ENCODE measurements at places on chromosomes 3 and 15.

GRCh38 chr3:172813462-172813861, 62.9 kb downstream of the ECT2 start:
- H3K4me1 ChIP-seq, result no peaks in the 10 kb centered on the region
- H3K4me3 ChIP-seq, result no peak overlapping the region
- no peaks in the 10 kb centered on the region for H3K27me3 ChIP-seq

DNA sequence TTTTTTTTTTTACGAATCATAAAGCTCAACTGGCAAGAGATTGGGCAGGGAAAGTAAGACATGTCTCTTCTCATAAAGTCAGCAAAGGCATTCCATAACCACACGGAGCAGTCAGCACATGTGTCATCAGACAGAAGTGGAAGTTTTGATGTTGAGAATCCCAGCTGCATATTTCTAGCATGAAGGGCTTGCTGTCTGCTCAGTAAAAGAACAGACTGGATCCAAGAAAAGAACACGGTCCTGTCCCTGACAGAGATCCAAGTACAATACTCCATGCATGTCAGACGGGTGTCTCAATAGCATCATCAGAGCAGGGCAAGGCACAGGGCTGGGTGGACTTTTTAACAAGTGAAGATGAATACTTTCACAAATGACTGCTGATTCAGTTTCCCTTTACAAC, 38.2 kb downstream of the ABI3BP start:
- no peak overlapping the region for H3K4me3 ChIP-seq
- peaks cover 2% of the 10 kb centered on the region for H3K36me3 ChIP-seq
- H3K27ac ChIP-seq, result no peak overlapping the region

DNA sequence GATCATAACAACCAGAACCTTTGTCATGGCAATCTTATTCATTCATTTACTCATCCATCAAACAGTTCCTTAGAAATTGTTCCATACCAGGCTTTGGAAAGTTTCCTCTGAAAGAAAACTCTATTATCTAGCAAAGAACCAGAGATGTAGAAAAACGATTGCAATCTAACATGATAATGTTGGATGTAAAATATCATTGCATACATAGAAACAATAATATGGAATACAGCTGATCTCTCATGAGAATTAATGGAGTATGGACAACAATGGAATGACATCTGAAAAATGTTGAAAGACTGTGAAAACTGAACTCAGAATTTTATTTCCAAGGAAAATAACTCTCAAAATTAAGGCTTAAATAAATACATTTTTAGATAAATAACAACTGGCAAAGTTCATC, 665.4 kb downstream of the NLGN1 start:
- no peak overlapping the region for H3K4me3 ChIP-seq
- no peak overlapping the region for H3K27ac ChIP-seq
- H3K27me3 ChIP-seq, result no peaks in the 10 kb centered on the region
- DNase-seq, result no peak
- H3K36me3 ChIP-seq, result peaks cover 4% of the 10 kb centered on the region

GRCh38 chr15:79929412-79929811, 32.6 kb upstream of the MTHFS start:
- peaks cover 7% of the 10 kb centered on the region for H3K27me3 ChIP-seq
- no peak overlapping the region for H3K27ac ChIP-seq
- no peaks in the 10 kb centered on the region for H3K4me1 ChIP-seq
- H3K4me3 ChIP-seq, result no peak overlapping the region

- peaks cover 4% of the 10 kb centered on the region for H3K4me1 ChIP-seq
- no peak overlapping the region for H3K27ac ChIP-seq
- H3K4me3 ChIP-seq, result peak overlapping the region; percentile 74
- H3K27me3 ChIP-seq, result peaks cover 36% of the 10 kb centered on the region
- no peaks in the 10 kb centered on the region for H3K36me3 ChIP-seq
Measured at GRCh38 chr15:93089727-93090305, 805 bp upstream of the RGMA start.

DNA sequence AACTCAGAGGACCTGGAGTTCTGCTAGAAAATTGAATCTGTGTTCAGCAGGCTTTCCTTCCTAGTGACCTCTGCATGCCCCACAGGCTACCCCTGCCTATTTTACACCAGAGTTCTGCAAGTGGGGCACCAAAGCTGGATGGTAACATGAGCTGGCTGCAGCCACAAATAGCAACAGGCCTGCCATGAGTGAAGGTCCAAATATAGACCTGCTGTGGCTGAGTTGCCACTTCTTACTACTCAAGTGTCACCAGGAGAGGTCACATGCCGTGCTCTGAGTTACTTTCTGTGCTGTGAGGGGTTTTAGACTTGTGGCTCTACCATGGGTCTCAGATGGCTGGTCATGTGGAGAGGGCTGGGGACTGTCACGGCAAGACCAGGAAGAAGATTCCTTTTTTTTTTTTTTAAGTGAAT, at the start of gene FSD2:
Gene FSD2 (minus strand): TSS at position 76 of the 413 bp plus-strand sequence. CDS start 18,679 bp downstream, outside the sequence.
- H3K27me3 ChIP-seq, result peaks cover 27% of the 10 kb centered on the region
- no peaks in the 10 kb centered on the region for H3K36me3 ChIP-seq
- no peak within 1 kb of the TSS for H3K4me3 ChIP-seq
- H3K4me1 ChIP-seq, result peaks cover 8% of the 10 kb centered on the region
- no peak for DNase-seq

DNA sequence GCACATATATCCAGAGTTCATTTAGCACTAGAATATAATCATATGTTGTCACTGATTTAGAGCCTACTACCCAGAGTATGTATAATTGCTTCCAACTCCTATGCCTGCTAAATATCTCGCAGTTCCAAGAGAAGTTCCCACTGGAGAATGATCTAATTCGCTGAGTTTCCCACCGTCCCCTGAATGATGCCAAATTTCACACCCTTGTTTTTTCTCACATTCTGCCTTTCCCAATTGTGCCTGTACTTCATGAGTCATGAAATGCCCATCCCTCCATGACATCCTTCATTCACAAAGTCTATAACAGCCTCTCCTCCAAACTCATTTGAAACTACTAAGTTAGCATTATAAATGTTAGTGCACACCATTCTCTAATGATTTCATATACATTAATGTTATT, 177.2 kb downstream of the CBLB start:
- H3K36me3 ChIP-seq, result peaks cover 20% of the 10 kb centered on the region
- no peak for DNase-seq
- no peaks in the 10 kb centered on the region for H3K27me3 ChIP-seq
- no peak overlapping the region for H3K27ac ChIP-seq
- H3K4me1 ChIP-seq, result peaks cover 9% of the 10 kb centered on the region

DNA sequence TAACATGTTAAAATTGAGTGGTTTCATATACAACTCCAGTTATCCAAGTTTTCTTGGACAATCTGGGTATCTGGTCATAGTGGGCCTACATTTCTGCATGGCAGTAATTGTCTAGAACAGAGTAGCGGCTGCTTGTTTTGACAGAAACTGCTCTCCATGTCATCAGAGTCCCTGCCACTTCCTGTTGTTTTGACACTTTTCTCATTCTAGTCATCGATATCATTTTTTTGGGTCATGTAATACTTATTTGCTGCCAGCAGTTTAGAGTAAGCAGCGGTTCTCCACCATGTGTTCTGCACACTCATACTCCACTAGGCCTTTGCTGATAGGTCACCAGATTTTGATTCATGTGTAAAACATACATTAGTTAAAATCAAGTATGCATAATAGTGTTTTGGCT, 81.5 kb downstream of the SLC25A26 start:
- no peaks in the 10 kb centered on the region for H3K36me3 ChIP-seq
- peaks cover 7% of the 10 kb centered on the region for H3K4me1 ChIP-seq

DNA sequence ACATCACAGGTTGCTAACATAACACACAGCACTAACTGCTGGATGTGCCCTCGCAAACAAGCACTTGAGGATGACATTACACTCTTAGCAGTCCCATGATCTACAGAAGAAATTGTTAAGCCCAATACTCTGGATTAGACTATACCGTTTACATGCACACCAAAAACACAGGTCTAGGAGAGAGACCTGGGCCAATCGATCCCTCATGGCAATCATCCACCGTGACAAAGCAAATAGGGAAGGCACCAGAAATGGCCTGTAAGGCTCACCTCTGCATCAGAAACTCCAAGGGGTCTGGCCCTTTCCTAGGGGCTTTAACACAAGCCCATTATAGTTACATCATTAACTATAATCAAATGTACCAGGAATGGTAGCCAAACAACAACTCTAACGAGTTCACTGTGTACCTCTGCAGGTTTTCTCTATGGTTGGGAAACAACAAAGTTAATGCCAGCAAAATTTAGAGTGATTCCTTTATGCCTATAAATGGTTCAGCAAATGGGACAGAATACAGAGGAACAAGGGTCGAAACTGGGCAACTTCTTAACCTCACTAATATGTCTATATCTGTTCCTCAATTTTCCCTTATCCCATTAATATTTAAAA, 18.5 kb downstream of the TRANK1 start:
- peaks cover 3% of the 10 kb centered on the region for H3K36me3 ChIP-seq
- H3K4me1 ChIP-seq, result peaks cover 33% of the 10 kb centered on the region
- no peak overlapping the region for H3K4me3 ChIP-seq

GRCh38 chr15:37252530-37252929, 152.2 kb upstream of the MEIS2 start:
- DNase-seq, result no peak
- no peak overlapping the region for H3K27ac ChIP-seq
- no peak overlapping the region for H3K4me3 ChIP-seq
- peaks cover 7% of the 10 kb centered on the region for H3K4me1 ChIP-seq
- no peaks in the 10 kb centered on the region for H3K36me3 ChIP-seq
- H3K27me3 ChIP-seq, result no peaks in the 10 kb centered on the region

DNA sequence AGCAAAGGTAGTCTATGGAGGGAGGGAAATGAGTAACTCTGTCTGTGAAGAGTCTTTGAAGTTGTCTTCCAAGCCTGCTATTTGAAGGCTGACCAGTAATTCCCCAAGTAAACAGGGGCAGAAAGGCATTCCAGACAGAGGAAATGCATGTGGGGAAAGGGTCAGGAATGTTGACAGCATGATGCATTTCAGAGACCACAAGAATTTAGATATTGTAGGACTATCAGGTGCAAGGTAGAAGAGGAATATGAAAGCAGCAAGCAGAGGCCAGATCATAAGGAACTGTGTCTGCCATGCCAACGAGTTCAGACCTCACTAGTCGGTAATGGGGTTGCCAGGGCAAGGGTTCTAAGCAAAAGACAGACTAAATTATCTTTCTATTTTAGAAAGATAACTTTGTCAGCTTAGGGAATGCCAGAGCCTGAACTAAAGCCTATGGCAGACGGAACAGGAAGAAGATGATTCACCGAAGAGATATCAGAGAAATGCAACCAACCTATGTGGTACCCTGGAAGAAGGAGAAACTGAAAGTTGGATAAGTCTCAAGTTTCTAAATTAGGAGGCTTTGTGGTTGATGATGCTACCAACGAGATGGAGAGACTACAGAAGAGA, 327.0 kb upstream of the RORA start:
- H3K4me3 ChIP-seq, result no peak overlapping the region
- no peak overlapping the region for H3K27ac ChIP-seq
- H3K27me3 ChIP-seq, result peaks cover 6% of the 10 kb centered on the region
- H3K4me1 ChIP-seq, result peaks cover 4% of the 10 kb centered on the region
- no peak for DNase-seq

DNA sequence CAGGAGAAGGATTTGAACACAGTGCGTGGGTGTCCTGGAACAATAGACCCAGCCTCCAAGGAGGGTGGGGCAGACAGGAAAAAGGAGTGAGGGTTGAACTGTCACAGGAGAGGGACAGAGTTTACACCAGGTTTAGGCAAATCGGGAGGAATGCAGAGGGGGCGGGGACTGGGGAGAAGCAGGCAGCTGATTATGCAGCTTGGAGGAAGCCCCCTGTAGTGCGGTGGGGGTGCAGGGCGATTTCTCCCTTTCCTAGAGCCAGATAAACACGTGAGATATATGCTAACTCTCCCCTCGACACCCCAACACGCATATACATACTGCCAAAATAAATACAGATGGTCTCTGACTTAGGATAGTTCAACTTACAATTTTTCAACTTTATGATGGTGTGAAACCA, 108.6 kb upstream of the PRR20G start:
- no peaks in the 10 kb centered on the region for H3K36me3 ChIP-seq
- H3K4me1 ChIP-seq, result no peaks in the 10 kb centered on the region
- no peak for DNase-seq
- H3K4me3 ChIP-seq, result no peak overlapping the region
- peaks cover 27% of the 10 kb centered on the region for H3K27me3 ChIP-seq
- no peak overlapping the region for H3K27ac ChIP-seq

DNA sequence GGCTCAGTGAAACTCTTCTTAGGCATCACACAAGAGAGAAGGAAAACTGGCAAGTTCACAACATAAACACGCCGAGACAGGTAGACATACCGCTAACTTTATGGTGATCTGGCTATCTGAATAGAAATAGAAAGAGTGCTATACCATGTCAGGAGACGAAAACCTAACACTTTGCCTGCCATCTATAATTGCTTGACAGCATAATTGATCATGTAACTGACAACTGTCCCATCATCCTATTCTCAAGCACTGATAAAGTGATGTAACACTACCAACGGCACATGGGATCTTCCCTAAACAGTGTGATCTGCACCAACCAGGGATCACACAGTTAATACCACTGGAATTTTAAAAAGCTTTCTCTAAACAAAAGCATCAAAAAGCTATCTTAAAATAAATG, 270.9 kb upstream of the NSMCE3 start:
- no peak for DNase-seq
- H3K27ac ChIP-seq, result no peak overlapping the region
- H3K36me3 ChIP-seq, result no peaks in the 10 kb centered on the region
- no peaks in the 10 kb centered on the region for H3K27me3 ChIP-seq
- H3K4me1 ChIP-seq, result no peaks in the 10 kb centered on the region

GRCh38 chr3:86658876-86659275, 332.1 kb downstream of the VGLL3 start:
- no peak for DNase-seq
- no peaks in the 10 kb centered on the region for H3K27me3 ChIP-seq
- no peak overlapping the region for H3K27ac ChIP-seq

- H3K36me3 ChIP-seq, result no peaks in the 10 kb centered on the region
- H3K27ac ChIP-seq, result no peak overlapping the region
- H3K4me3 ChIP-seq, result no peak overlapping the region
- peaks cover 6% of the 10 kb centered on the region for H3K4me1 ChIP-seq
- no peak for DNase-seq
- H3K27me3 ChIP-seq, result peaks cover 26% of the 10 kb centered on the region
Measured at GRCh38 chr3:125119752-125120378, 64.1 kb upstream of the HEG1 start.

DNA sequence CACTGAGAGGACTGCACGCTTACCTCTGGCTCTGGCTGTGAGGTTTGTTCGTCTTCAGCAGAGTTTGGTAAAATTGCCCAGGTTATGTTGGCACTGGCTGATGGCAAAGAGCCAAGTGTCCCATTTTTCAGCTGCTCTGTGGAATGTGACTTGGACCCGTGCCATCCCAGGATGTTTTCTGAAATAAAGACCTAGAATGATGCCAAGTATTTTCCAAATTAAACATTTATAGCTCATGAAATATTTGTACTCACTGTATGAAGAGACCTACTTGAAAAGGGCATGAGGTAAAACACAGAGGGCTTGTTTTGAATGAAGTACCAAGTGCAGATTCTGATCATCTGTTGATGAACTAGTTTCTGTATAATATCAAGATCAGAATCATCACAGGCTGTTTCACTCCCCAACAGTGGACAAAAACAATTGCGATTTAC, 200.5 kb downstream of the STT3B start:
- H3K4me1 ChIP-seq, result peaks cover 2% of the 10 kb centered on the region
- DNase-seq, result no peak
- H3K27me3 ChIP-seq, result no peaks in the 10 kb centered on the region
- H3K36me3 ChIP-seq, result no peaks in the 10 kb centered on the region
- H3K27ac ChIP-seq, result no peak overlapping the region
- no peak overlapping the region for H3K4me3 ChIP-seq

GRCh38 chr3:108062051-108062450, 28.8 kb downstream of the CD47 start:
- no peak overlapping the region for H3K4me3 ChIP-seq
- DNase-seq, result no peak
- peaks cover 12% of the 10 kb centered on the region for H3K4me1 ChIP-seq
- peaks cover 17% of the 10 kb centered on the region for H3K36me3 ChIP-seq
